ENCODE measurements at places on chromosomes 16 and 17.

- DNase-seq: peak; percentile 6
These were observed at the start of gene CCDC102A for GRCh38 chr16:57536306-57537193. Gene CCDC102A, minus strand, starts transcription at chr16:57536571. Its CDS starts 7,394 bp downstream, at chr16:57529177.

DNA sequence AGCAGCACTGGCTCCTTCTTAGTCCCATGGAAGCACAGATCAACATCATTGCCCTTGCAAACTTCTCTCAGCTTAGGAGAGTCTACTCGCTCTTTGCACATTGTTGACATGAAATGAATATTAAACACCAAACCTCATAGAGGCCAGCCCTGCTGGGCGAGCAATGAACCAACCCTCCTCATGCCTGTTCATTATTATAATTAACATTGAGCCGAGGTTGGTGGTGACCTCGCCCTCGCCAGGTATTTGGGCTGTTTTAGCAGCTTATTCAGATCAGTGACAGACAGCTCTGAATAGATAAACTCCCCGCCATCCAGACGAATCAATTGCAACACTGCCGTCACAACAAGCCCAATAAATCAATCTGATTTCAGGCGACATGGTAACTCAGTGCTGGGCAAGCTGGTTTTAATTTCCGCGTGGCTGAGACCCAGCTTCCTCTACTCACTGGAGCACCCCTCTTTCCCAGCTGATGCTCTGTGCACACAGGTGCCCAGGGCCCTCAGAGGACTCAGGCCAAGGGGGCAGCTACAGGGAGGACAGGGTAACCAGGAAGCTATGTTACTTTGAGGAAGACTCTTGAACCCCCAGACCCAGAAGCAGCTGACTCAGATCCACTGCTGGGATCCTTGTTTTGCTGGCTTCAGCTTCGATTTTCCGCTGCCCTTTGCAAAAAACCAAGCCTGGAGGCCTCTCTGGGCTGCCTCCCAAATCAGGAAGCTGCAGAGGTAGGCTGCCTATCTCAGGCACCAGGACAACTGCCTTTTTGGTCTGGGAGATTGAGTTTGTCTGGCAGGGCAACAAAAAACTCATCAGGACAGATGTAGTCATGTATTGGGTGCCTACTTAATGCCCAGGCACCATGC is 10.7 kb upstream of the SEZ6 start:
- DNase-seq: no peak

DNA sequence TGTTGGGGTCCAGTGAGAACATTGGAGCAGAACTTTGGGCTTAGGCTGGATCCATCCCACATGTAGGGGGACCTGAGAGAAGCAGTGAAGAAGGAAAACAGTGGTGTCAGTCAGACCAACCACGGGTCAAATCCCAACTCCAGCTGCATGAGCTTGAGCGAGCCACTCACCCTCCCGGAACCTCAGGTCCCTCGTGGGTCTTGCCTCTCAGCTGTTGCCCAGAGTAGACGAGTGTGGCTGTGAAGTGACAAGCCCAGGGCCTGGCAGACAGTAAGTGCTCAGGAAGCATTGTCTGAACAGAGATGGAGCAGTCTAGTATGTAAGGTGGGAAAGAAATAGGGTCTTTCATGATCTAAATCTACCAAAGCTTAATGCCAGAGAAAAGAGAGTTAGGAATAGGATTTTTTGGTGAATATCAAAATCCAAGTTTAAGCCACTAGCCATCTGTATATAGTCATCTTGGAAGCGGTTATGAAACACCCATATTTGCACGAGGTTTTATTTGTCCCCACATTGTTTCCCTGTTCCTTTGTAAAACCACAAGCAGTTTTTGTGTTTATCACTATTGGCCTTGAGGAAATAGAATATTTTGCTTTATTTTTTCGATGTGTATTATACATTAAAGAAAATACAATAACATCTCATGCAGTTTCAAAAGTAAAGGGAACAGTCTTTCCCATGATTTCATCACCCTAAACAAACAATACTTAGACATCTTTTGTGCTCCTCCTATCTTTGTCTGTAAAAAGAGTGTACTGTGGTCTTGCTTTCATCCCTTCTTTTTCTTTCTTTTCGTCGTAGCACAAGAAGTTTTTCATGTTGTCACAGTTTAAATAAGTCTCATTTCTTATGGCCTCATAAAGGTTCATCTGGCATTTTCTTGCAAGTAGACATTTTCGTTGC is 112.0 kb downstream of the CLEC16A start:
- DNase-seq: no peak

- no peak for DNase-seq
These were observed 2.8 kb downstream of the PKMYT1 start for GRCh38 chr16:2977440-2977839.

DNA sequence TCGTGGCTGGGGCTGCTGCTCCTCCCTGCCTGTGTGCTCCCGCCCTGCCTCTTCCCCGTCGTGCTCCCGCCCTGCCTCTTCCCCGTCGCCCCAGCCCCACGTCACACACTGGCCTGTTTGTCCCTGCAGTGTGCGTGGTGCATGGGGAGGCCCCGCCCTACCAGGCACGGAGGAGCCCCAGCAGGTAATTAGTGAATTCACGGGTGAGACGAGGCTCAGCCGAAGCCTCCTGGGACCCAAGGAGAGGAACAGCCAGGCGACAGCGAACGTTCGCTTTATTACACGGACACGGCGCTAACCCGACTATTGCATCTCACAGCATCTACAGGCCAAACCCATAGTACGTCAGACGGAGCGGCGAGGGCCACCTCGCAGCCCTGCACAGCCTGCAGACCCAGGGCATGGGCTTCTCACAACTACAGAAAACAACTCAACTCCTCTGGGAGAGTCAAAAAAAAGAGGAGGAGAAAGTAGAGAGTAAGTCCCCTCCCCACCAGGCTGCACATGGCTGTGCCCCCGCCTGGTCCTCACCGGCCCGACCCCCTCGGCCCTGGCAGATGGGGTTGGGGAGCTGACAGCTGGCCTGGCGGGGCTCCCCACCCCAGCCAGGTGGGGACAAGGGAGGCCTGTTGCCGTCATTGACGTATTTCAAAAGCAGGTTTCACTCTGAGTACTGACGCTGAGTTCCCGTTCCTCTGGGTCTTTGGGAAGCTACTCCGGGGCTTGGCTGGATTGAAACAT is 4.3 kb upstream of the PABPN1L start:
- no peak for DNase-seq

GRCh38 chr16:86392436-86393152 is 117.7 kb upstream of the FOXF1 start:
- DNase-seq: no peak
